ENCODE measurements at places on chromosomes 13 and 19. TPM values are rescaled to one million over a fixed set of nuclear protein-coding genes. Genes with fewer than 3 reads are reported as not detected.

MIA gene
- total RNA-seq: not detected

KASH5 gene
- not detected for total RNA-seq

PRMT1 gene
- total RNA-seq: 112 TPM

PTOV1 gene
- 104 TPM for total RNA-seq

GJB2 gene
- total RNA-seq: not detected

ZNF491 gene
- total RNA-seq: 2.4 TPM

MADCAM1 gene
- 0.22 TPM for total RNA-seq

COL4A2 gene
- 117 TPM for total RNA-seq

DNA sequence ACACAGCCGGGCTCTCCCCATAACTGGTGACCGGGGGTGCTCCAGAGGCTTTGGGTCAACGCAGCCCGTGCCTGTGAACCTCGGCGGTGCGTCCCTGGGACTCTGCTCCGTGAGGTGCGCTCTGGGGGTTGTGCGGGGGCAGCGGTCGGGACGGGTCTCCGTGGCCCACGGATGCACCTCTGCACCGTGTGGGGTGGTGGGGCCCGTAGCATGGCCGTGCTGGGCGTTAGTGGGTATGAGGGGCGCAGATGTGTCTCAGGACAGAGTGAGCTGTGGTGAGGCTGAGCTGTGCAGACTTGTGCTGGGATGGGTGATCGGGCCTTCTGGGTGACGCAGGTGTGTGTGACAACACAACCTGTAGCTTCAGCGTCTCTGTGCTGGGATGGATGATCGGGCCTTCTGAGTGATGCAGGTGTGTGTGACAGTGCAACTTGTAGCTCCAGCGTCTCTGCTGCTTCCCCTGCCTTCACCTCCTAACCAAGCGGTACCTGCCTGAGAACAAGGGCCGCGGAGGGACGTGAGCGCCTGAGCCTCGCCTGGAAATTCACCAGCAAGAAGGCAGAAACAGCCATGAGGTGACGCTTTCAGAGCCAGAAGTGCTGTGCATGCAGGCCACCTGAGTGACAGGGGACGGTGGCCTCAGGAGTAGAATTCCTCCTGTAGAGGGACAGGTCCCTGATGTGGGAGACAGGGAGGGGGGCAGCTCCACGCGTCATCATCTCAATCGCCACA, 599 bp downstream of the ZNF331 start:
- no peak for DNase-seq
- peak overlapping the region; percentile 77 for H3K4me3 ChIP-seq
- peak overlapping the region; percentile 89 for H3K27ac ChIP-seq
- H3K36me3 ChIP-seq: peaks cover 14% of the 10 kb centered on the region
- no peaks in the 10 kb centered on the region for H3K27me3 ChIP-seq

DNA sequence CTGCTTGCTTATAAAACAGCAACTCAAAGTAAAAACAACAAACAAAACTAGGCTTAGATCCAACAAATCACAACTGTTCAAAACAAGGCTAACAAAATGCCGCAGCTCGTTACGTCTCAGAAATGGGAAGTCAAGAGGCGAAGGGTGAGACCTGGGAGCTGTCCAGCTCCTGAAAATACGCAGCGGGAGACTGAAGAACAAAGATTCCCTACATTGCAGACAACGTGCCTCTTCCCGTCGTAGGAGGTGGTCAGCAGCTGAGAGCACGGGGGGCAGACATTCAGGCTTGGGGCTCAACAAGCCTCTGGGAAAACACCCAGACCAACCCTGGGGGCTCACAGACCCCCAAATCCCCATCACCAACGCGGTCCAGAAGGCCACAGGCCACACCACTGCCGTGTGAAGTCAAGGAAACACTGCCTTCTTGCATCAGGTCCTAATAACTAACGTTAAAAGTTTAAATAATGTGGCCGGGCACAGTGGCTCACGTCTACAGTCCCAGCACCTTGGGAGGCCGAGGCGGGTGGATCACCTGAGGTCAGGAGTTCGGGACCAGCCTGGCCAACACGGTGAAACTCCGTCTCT, 13.5 kb downstream of the PLPP2 start:
- no peak overlapping the region for H3K27ac ChIP-seq
- H3K4me1 ChIP-seq: no peaks in the 10 kb centered on the region
- peaks cover 79% of the 10 kb centered on the region for H3K27me3 ChIP-seq
- DNase-seq: no peak
- H3K4me3 ChIP-seq: no peak overlapping the region
- no peaks in the 10 kb centered on the region for H3K36me3 ChIP-seq

DNA sequence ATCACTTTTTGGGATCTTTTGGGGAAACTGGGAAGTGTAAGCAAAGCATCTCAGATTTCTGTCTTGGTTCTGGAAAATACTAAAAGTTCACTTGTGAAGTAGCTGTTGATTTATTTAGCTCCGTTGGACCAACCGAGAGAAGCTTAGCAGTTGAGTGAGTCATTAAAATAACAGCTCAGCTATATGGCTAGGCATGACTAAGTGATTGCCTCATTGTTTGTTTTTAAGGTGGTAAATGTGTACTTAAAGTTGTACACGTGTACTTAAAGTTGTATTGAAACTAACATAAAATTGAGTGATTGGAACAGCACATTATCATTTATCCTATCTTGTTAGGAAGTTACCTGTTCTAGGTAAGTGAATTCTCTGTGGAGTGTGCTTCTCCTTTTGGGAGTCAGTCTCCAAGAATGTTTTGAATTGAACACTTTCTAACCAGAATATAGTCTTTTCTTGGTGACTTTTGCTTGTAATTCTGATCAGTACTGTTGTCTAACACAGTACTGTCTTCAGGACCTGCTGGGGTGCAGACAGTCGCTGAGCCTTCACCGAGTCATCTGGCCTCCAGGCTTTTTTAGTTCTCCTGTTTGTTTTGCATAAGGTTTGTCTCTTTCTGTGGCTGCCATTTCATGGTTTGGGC, 2.9 kb upstream of the DCUN1D2 start:
- no peak for DNase-seq
- peak overlapping the region; percentile 95 for H3K27ac ChIP-seq
- peak overlapping the region; percentile 8 for H3K4me3 ChIP-seq
- peaks cover 29% of the 10 kb centered on the region for H3K36me3 ChIP-seq
- H3K4me1 ChIP-seq: peaks cover 83% of the 10 kb centered on the region

- H3K4me3 ChIP-seq: no peak overlapping the region
- peaks cover 100% of the 10 kb centered on the region for H3K36me3 ChIP-seq
- H3K4me1 ChIP-seq: no peaks in the 10 kb centered on the region
- H3K27me3 ChIP-seq: no peaks in the 10 kb centered on the region
- no peak overlapping the region for H3K27ac ChIP-seq
- no peak for DNase-seq
Measured at GRCh38 chr19:45842198-45842597, 20.7 kb downstream of the SYMPK start.

GRCh38 chr13:50512474-50513299, 330.8 kb downstream of the DLEU7 start:
- H3K4me1 ChIP-seq: peaks cover 33% of the 10 kb centered on the region
- peak; percentile 66 for DNase-seq
- peak overlapping the region; percentile 54 for H3K4me3 ChIP-seq
- H3K27ac ChIP-seq: peak overlapping the region; percentile 87

DNA sequence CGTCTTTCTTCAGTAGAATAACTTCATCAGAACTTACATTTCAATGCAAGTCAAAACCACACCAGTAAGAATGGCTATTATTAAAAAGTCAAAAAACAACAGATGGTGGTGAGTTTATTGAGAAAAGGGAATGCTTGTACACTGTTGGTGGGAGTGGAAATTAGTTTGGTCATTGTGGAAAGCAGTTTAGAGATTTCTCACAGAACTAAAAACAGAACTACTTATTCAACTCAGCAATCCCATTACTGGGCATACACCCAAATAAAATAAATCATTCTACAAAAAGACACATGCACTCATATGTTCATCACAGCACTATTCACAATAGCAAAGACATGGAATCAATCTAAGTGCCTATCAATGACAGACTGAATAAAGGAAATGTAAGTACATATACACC, 231.2 kb downstream of the NHLRC3 start:
- no peaks in the 10 kb centered on the region for H3K27me3 ChIP-seq
- H3K36me3 ChIP-seq: no peaks in the 10 kb centered on the region
- H3K4me1 ChIP-seq: peaks cover 13% of the 10 kb centered on the region
- DNase-seq: no peak
- peak overlapping the region; percentile 46 for H3K27ac ChIP-seq
- H3K4me3 ChIP-seq: no peak overlapping the region

- H3K4me1 ChIP-seq: peaks cover 4% of the 10 kb centered on the region
- no peak overlapping the region for H3K4me3 ChIP-seq
- H3K27ac ChIP-seq: no peak overlapping the region
- DNase-seq: no peak
- peaks cover 48% of the 10 kb centered on the region for H3K36me3 ChIP-seq
Measured at GRCh38 chr13:33828431-33829129, 10.6 kb downstream of the RFC3 start.

DNA sequence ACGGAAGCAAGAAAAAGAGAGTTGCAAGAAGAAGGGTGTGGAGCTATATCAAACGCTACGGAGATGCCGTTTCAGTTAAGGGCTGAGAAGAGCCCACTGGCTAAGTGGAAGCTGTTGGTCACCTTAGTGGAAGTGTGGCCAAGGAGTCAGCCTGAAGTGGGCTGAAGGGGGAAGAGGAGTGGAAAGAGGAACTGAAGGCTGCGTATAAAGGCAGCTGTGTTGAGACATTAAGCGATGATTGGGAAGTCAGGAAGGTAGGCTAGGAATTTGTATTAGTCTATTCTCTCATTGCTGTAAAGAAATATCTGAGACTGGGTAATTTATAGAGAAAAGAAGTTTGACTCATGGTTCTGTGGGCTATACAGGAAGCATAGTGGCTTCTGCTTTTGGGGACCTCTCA, 14.1 kb upstream of the FRY start:
- H3K27me3 ChIP-seq: no peaks in the 10 kb centered on the region
- no peak overlapping the region for H3K4me3 ChIP-seq
- H3K36me3 ChIP-seq: no peaks in the 10 kb centered on the region

DNA sequence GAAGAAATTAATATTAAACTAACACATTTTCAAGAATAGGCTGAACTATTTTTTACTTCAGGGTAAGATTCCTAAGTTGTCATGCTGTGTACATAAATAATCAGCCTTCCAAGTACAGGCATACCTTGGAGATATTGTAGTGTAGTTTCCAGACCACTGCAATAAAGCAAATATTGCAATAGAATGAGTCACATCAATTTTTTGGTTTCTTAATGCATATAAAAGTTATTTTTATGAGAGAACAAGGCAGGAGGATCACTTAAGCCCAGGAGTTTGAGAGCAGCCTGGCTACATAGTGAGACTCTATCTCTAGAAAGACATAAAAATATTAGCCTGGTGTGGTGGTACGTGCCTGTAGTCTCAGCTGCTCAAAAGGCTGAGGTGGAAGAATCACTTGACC, 511.5 kb downstream of the UQCRFS1 start:
- H3K36me3 ChIP-seq: no peaks in the 10 kb centered on the region
- no peak for DNase-seq
- no peaks in the 10 kb centered on the region for H3K4me1 ChIP-seq
- H3K27me3 ChIP-seq: no peaks in the 10 kb centered on the region
- no peak overlapping the region for H3K27ac ChIP-seq

- peaks cover 19% of the 10 kb centered on the region for H3K27me3 ChIP-seq
- H3K27ac ChIP-seq: peak overlapping the region; percentile 88
- peak overlapping the region; percentile 91 for H3K4me3 ChIP-seq
- peaks cover 2% of the 10 kb centered on the region for H3K36me3 ChIP-seq
- DNase-seq: no peak
Measured at GRCh38 chr19:924553-925086, 1.2 kb upstream of the ARID3A start.

- no peak overlapping the region for H3K4me3 ChIP-seq
- H3K36me3 ChIP-seq: no peaks in the 10 kb centered on the region
- no peak overlapping the region for H3K27ac ChIP-seq
- H3K27me3 ChIP-seq: peaks cover 39% of the 10 kb centered on the region
- no peaks in the 10 kb centered on the region for H3K4me1 ChIP-seq
Measured at GRCh38 chr13:25462301-25463125, 90.7 kb downstream of the ATP8A2 start.

DNA sequence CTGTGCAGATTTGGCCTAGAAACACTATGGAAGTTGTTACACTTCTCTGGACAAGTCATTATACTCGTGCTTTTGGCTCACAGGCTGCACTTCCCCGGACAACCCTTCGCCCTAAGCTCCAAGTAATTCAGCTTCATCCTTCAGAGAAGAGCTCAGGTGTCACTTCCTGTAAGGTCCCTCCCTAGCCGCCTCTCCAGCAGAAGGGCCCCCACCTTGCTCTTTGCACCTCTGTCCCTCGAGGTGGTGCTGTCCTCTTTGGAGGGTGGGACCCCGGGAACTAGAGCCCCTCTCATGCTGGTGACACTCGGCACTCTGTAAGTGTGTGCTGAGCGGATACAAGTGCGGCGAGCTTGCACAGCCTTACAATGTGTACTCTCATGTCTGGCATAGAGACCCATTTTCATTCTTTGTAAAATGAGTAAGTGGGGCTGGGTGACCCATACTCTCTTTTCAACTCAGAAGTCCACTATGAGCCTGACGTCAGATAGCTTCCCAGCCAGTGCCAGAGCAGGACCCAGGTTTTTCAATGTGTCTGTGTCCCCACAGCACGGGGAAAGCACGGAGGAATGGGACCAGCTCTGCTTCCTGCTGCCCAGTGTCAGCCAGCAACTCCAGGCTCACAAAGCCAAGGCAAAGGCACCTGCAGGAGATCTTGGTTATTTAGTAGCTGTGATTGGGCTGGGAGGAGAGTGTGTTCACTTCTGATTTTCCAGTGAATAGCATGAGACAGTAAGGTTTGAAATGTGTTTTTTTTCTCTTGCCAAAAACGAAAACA, 26.9 kb downstream of the CHAMP1 start:
- no peaks in the 10 kb centered on the region for H3K27me3 ChIP-seq
- H3K4me1 ChIP-seq: no peaks in the 10 kb centered on the region
- no peaks in the 10 kb centered on the region for H3K36me3 ChIP-seq
- H3K4me3 ChIP-seq: no peak overlapping the region

- H3K36me3 ChIP-seq: no peaks in the 10 kb centered on the region
- H3K27me3 ChIP-seq: peaks cover 7% of the 10 kb centered on the region
- no peak overlapping the region for H3K4me3 ChIP-seq
- H3K27ac ChIP-seq: no peak overlapping the region
- DNase-seq: no peak
Measured at GRCh38 chr13:100826441-100826840, 151.8 kb upstream of the TMTC4 start.

- no peaks in the 10 kb centered on the region for H3K4me1 ChIP-seq
- H3K36me3 ChIP-seq: no peaks in the 10 kb centered on the region
- DNase-seq: no peak
- no peak overlapping the region for H3K4me3 ChIP-seq
- H3K27ac ChIP-seq: no peak overlapping the region
Measured at GRCh38 chr13:96629331-96629730, 364.9 kb downstream of the OXGR1 start.

- peak overlapping the region; percentile 96 for H3K4me3 ChIP-seq
- peak; percentile 35 for DNase-seq
- H3K4me1 ChIP-seq: peaks cover 94% of the 10 kb centered on the region
Measured at GRCh38 chr13:113207890-113208420, 514 bp downstream of the PCID2 start.

DNA sequence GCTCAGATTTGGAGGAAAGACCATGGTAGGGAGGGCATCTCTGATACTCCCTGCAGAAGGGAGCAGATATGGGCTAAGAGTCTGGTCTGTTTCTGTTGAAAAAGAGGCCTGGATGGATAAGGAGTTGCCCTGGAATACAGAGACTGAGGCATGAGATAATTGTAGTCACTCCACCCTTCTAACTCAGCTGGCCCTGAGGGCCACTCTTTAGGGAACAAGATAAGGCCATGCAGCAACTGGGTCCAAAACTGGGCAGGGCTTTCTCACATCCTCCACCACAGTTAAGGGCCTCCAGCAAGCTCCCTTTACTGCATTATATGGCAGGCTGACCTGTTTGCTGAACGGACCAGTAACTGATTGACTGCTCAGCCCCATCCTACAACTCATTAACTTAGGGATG, 1.3 kb downstream of the ZNF749 start:
- H3K27ac ChIP-seq: no peak overlapping the region
- peaks cover 25% of the 10 kb centered on the region for H3K4me1 ChIP-seq
- DNase-seq: no peak
- H3K4me3 ChIP-seq: peak overlapping the region; percentile 89
- H3K36me3 ChIP-seq: peaks cover 12% of the 10 kb centered on the region

Data from left ventricle myocardium inferior (tissue), 1 donor.